ENCODE measurements at places on chromosomes 11 and 22.

DNA sequence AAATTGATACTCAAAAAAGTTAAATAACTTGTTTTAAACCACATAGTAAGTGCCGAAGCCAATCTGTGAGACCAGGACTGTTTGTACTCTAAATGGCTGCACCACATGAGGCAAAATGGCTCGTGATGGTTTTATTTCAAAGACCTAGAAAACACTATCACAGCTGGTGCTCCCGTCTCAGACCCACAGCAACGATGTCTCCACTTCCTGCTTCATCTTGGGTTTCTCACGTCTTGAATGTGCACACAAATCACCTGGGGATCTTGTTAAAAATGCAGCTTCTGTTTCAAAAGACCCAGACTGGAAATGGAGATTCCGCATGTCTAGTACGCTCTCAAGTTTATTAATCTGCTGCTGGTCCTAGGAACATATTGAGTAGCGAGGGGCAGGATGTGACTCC, 1.2 kb downstream of the CD3E start:
- DNase-seq = no peak

GRCh38 chr11:59625703-59626102, 10.1 kb upstream of the OSBP start:
- DNase-seq = no peak

DNA sequence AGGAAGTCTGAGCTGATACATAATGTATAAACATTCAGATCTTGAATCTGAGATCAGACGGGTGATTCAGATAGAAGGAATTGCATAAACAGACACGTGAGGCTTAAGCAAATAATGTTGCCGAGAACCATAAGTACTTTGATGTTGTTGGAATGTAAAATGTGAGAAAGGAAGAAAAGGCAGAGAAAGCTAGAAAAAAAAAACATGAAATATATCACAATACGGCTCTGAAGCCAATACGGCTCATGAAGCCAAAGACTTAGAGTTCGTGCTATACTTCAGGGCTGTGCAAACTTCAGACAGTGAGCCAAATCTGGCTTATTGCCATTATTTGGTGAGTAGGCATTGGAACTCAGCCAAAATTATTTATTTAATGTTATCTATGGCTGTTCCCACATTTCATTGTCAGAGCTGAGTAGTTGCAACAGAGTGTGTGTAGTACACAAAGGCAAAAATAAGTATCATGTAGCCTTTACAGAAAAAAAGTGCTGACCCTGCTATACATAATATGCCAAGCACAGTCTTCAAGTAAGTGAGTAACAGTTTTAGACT, 673.3 kb downstream of the CNTN5 start:
- no peak for DNase-seq

DNA sequence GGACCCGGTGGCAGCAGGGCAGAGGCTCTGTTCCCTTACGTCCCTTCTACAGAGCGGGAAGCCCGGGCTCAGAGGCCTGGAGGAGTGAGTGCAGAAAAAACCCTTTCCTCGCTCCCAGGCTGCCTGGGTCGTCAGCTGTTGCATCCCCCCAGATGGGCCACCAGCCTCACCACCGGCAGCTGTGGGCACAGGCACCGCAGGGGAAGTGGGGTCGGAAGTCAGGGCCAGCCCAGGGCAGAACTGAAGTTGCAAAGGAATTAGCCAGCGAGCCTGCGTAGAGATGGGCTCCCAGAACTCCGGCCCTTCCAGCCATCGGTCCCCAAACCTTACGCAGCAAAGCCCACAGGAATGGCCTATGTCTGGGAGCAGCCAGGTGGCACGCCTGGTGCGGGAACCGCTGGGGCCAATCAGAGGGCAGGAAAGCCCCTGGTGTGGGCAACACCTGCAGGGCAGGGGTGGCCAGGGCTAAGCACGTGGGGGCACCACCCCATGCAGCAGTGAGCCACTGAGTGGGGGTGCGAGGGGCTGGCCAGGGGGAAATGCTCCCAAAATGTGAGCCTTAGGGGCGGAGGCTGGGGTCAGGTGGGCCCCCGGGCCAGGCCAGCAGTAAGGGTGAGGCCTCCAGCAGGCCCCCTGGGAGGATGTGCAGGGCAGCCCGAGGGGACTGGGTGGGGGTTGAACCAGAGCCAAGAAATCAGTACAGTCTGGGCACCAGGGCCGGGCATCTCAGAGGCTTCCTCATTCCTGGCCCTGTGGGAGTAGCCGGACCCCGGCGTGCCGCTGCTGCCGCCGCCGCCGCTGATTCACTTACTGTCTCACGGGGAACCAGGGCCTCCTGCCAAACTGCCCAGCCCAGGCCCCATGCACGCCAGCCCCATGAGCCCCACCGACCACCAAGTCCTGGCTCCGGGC, 58.2 kb downstream of the WNT7B start:
- DNase-seq = no peak
